Astrocyte of the spinal cord (primary cell): ENCODE measurements at places on chromosomes 6 and 20.

- peak; percentile 23 for DNase-seq
These were observed 5.1 kb upstream of the DBNDD2 start for GRCh38 chr20:45402946-45403345.

GRCh38 chr6:87675004-87675681 lies 26.9 kb downstream of the AKIRIN2 start:
- no peak for DNase-seq

DNA sequence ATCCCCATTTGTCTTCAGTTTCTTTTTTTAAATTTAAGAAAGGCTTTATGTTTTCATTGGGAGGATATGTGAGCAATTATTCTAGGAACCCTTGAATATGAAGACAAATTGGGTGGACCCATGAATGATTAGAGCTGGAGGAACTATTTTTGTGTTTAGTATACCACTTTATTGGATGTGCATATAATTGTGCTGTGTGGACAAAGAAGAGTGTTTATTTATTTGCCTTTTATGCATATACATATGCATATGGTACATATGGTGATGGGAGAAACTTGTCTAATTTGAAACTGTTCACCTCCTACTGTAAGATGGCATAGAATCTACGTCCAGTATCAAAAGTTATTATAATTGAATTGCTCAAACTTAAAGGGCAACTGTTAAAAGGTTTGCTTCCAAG lies 94.8 kb upstream of the CENPW start:
- DNase-seq: no peak

DNA sequence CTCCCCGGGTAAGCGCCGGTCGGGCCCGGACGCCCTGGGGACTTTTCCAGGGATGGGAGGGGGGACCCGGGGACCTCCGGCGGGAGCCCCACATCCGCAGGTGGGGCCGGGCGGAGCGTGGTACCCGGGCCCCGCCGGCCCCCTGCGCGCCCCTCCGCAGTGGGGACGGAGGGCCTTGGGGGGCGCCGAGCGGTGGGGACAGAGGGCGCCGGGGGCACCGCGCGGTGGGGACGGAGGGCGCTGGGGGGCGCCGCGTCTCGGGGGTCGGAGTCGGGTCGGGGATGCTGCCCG lies 270 bp downstream of the PLEKHG1 start:
- DNase-seq: no peak

DNA sequence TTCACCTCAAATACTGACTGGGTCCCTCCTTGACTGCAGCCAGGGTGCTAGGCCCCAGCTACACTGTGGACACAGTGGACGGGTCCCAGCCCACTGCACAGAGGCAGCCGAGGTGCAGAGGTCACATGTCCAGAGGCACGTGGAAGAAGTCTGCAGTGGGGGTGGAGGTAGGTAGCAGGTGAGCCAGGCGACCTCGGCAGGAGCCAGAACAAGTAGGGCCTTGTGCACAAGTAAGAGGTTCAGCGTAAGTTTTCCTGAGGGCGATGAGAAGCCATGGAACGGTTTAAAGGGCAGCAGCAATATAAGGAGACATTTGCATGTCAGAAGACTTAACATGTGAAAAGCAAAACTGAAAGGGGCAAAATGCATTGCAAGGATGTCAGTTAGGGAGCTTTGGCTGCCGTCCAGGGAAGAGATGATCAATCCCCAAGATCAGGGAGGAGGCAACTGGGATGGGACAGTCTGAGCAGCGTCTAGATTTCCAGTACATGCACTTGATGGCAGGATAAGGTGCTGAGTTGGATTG lies 49.7 kb upstream of the SNX9 start:
- no peak for DNase-seq

DNA sequence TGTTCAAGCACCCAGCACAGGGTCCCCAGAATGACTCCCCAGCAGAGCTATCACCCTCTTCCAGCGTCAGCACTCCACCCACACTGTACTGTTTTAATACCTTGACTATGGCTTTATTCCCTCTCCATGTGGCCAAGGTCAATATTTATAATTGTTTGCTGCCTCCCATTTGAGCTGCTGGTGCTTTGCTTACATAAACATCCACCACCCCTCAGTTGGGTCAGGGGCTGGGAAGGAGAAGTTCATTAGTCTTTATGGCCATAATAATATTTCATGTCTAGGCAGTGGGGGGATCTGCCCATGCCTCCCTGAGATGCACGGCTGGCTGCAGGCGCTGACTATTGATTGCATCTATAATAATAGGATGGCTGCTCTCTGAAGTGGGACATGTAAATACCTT lies 41.8 kb upstream of the SAYSD1 start:
- no peak for DNase-seq

DNA sequence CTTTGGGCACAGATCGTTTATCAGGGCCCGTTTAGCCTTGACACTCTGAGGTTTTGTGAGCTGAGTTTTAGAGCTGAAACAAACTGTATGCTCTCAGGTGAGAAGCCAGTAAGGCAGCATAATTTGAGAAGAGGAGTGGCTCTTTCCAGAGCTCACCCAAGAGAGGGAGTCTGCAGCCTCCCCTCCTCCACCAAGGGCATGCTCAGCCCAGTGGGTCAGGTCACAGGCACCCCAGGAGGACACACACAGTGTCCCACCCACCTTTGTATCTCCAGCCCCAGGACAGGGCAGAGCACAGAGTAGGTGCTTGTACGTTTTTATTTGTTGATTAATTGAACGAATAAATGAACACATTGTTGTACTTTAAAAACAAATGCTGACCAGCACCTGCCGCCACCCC lies 3.4 kb downstream of the TSPO2 start:
- no peak for DNase-seq
